ENCODE measurements at places on chromosomes 12 and 14.

DNA sequence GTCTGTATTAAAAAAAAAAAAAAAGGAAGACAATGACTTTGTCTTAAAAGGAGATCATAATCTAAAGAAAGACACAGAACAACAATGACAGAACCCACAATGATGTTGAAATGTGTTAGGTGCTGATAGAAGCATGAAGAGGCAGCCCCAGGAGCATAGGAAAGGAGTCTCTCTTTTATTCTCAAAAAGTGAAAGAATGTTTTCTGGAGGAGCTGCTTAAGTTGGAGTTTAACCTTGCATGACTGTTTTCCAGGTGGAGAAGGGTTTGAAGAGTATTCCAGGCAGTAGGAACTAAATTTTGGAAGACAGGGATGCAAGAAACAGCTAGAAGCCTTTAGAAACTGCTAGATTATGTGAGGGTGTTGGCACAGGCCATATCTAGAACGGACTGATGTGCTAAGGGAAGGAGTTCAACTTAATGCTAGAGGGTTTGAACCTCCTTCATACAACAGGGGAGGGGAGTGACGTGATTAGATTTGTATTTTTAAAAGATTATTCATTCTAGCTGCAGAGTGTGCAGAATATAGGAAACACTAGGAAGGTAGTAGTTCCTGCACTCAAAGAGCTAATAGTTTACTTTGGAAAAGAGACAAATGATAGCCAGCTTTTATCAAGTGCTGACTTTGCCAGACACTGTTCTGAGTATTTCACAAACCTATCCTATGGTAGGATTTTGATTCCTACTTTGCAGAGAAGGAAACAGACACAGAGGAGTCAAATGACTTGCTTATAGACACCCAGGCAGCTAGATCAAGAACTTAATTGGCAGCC, 4.6 kb upstream of the RPL6 start:
- H3K27ac ChIP-seq = no peak overlapping the region
- no peaks in the 10 kb centered on the region for H3K4me1 ChIP-seq

DNA sequence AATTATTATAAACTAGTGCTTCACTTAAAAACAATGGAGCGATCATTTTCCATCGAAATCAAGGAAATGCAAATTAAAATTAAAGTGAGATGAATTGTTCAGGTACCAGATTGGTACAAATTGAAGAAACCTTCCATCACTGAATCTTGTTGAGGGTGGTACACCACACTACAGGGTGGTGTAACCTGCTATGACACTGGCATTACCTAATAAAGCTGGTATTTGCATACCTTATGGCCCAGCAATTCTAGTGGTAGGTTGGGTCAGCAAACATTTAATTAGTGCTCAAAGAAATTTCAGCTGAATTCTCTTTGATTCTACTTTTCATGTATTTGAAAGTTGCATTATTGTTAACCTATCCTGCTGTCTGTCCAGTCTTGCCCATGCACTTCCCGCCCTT, 9.2 kb downstream of the TIGAR start:
- H3K36me3 ChIP-seq = no peaks in the 10 kb centered on the region
- no peaks in the 10 kb centered on the region for H3K4me1 ChIP-seq
- H3K4me3 ChIP-seq = no peak overlapping the region
- no peaks in the 10 kb centered on the region for H3K27me3 ChIP-seq
- no peak overlapping the region for H3K27ac ChIP-seq
- no peak for DNase-seq

- H3K36me3 ChIP-seq = no peaks in the 10 kb centered on the region
- no peak overlapping the region for H3K27ac ChIP-seq
- no peak for DNase-seq
- peaks cover 3% of the 10 kb centered on the region for H3K27me3 ChIP-seq
Observed at GRCh38 chr12:102954134-102954533, 3.3 kb upstream of the ASCL1 start.

GRCh38 chr12:54404061-54405004, 14.7 kb downstream of the ITGA5 start:
- no peaks in the 10 kb centered on the region for H3K4me1 ChIP-seq
- DNase-seq = no peak
- H3K27me3 ChIP-seq = no peaks in the 10 kb centered on the region
- no peak overlapping the region for H3K4me3 ChIP-seq
- no peaks in the 10 kb centered on the region for H3K36me3 ChIP-seq

- H3K36me3 ChIP-seq = no peaks in the 10 kb centered on the region
- no peak for DNase-seq
- H3K27me3 ChIP-seq = no peaks in the 10 kb centered on the region
- no peak overlapping the region for H3K4me3 ChIP-seq
- H3K27ac ChIP-seq = no peak overlapping the region
Observed at GRCh38 chr14:56102941-56103340, 15.3 kb upstream of the PELI2 start.

DNA sequence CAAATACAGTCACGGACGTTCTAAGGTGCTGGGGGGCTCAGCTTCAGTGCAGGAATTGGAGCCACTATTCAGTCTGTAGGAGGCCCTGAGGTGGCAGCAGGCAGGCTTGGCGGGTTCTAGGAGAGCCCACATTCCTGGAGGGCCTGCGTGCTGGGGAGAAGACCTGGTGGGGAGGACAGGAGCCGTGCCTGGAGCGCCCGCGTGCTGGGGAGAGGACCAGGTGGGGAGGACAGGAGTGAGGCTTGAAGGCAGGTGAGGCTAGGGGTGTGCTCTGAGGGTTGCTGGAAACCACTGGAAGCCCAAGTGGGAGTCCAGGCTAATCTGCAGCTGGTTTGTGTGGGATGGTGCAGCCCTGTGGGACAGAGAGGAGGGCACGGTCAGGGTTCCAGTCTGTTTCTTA, 23.1 kb downstream of the RHOF start:
- no peak overlapping the region for H3K27ac ChIP-seq
- H3K4me1 ChIP-seq = no peaks in the 10 kb centered on the region
- H3K4me3 ChIP-seq = no peak overlapping the region
- DNase-seq = no peak

DNA sequence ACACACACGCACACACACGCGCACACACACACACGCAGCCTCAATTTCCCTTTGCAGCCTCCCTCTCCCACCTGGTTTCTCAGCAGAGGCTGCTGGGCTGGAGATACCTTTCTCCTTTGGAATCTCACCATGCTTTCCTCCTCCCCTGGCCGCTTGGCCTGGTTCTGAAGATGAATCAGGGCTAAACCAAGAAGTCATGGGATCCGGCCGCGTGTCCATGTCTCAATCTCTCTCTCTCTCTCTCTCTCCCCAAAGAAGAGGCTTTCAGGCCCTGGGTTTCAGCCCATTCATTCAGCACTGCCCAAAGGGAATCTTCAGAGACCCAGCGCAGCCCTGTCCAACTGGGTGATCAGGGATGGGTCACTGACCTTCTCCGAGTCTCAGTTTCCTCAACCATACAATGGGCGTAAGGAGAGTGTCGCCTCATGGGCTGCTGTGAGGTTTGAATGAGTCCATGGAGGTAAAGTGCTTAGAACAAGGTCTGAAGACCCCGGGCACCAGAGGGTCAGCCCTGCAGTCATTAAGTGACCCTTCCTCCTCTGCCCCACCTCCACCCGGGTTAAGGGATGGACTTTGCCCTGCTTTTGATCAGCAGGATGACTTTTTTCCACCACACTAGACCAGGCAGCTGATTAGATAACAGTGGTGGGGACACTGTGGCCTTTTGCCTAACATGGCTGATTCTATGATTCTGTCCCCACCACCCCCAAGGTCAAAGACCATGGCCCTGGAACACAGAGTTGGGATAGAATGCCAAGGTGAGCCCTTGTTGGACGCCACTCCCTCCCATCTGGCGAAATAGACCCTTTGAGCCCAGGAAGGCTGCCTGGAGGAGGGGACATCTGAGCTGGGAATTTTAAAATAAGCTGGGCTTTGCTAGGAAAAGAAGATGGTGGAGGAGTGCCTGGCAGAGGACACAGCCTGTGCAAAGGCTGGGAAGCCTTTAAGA, 42.1 kb downstream of the SCARB1 start:
- H3K36me3 ChIP-seq = no peaks in the 10 kb centered on the region
- H3K27ac ChIP-seq = no peak overlapping the region
- no peaks in the 10 kb centered on the region for H3K4me1 ChIP-seq
- H3K4me3 ChIP-seq = no peak overlapping the region
- no peak for DNase-seq

- no peaks in the 10 kb centered on the region for H3K4me1 ChIP-seq
- H3K4me3 ChIP-seq = no peak overlapping the region
- H3K36me3 ChIP-seq = no peaks in the 10 kb centered on the region
- no peak for DNase-seq
- no peak overlapping the region for H3K27ac ChIP-seq
Observed at GRCh38 chr14:50510157-50510556, 22.2 kb downstream of the MAP4K5 start.

DNA sequence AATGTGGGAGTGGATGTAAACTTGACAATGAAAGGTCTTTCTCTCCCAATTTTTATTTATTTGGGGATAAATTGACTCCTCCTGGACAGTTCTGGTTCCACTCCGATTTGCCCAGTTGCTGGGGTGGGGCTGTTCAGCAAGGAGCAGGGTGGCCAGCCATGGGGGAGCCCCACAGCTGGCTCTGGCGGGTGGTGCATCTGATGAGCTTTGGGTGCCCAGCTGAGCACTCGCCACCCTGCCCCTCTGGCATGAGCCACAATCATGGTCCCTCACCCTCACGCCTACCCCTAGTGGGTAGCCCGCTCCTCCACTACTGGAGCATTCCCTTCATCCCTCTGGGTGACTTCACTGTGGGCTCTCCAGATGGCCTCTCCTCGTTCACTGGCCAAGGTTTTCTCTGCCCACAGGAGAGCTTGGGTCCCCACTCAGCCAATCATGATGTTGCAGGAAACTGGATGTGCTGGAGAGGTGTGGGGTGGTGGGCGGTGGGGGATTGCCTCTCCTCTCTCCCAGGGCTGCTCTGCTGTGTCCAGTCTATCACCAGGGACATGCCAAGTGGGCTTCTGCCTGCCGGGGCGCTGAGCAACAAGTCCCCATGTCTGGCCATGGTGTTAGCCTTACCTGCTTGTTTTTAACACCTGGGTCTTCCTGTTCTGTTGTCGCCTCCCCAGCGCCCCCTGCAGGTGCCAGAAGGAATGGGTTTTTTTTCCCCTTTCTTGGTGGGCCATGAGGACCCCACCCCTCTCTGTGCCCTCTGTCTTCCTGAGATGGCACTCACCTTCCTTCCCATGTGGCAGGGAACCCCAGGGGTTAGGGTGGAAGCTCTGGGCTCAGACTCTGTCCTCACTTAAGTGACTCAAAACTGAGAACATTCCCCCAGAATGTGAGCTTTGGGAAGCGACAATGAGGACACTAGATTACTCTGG, 3.4 kb downstream of the CYP46A1 start:
- no peaks in the 10 kb centered on the region for H3K27me3 ChIP-seq
- H3K36me3 ChIP-seq = no peaks in the 10 kb centered on the region
- H3K4me3 ChIP-seq = no peak overlapping the region
- H3K4me1 ChIP-seq = no peaks in the 10 kb centered on the region
- no peak overlapping the region for H3K27ac ChIP-seq

DNA sequence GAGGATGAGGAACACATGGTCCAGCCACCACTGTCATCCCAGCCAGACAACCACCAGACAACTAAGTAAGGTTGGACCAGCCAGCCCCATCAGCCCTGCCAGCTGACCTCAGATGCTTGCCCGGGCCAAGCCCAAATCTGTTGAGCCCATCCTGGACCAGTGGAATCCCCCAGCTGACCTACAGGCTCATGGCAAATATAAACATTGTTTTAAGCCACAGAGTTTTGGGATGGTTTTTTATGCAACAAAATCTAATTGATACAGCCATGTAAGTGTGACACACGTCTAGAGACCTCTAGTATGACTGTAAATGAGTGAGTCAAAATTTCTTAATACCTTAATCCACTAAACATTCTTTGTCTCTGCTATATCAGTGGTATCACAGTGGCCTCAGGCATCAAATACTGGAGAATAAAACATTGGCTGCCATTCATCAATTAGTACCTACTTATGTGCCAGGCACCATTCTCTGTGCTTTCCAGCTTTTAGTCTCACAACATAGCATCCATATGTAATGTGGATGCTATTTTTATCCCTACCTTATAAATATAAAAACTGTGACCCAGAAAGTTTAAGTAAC, 24.2 kb upstream of the NT5DC3 start:
- H3K27ac ChIP-seq = no peak overlapping the region
- H3K4me3 ChIP-seq = no peak overlapping the region
- DNase-seq = no peak
- H3K27me3 ChIP-seq = no peaks in the 10 kb centered on the region

GRCh38 chr12:73383584-73384222, 1111.5 kb downstream of the TRHDE start:
- H3K4me3 ChIP-seq = no peak overlapping the region
- H3K36me3 ChIP-seq = no peaks in the 10 kb centered on the region
- H3K4me1 ChIP-seq = no peaks in the 10 kb centered on the region

GRCh38 chr12:6020930-6021329, 75.9 kb upstream of the ANO2 start:
- H3K36me3 ChIP-seq = no peaks in the 10 kb centered on the region
- H3K27me3 ChIP-seq = no peaks in the 10 kb centered on the region
- no peak overlapping the region for H3K27ac ChIP-seq
- H3K4me1 ChIP-seq = no peaks in the 10 kb centered on the region

DNA sequence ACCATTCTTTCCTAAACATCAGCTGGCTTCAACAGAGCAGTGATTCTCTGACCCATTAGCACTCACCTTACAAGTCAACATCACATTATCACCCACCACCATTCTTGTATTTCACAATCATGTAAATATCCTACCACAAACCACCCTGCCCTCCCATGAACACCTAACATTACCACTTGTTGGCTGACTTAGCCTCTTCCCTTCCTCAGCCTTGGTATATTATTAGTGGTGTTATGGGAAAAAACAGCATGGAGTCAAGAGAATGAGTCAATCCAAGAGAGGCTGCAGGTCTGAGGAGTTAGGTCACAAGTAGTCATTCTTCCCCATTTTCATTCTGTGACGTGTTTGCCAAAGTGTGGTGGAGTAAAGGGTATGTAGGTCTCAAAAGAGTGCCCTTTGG, 22.3 kb upstream of the MGP start:
- DNase-seq = no peak
- H3K27me3 ChIP-seq = no peaks in the 10 kb centered on the region
- H3K27ac ChIP-seq = peak overlapping the region; percentile 90
- H3K4me1 ChIP-seq = peaks cover 5% of the 10 kb centered on the region

- H3K27ac ChIP-seq = no peak overlapping the region
- no peaks in the 10 kb centered on the region for H3K36me3 ChIP-seq
- no peak for DNase-seq
Observed at GRCh38 chr12:41681898-41682297, 462.8 kb downstream of the GXYLT1 start.

GRCh38 chr12:47819138-47819895, 386 bp downstream of the HDAC7 start:
- H3K36me3 ChIP-seq = no peaks in the 10 kb centered on the region
- peak overlapping the region; percentile 100 for H3K27ac ChIP-seq
- DNase-seq = peak; percentile 53
- H3K4me3 ChIP-seq = peak overlapping the region; percentile 99

GRCh38 chr14:29743531-29743930, 184.1 kb downstream of the PRKD1 start:
- no peaks in the 10 kb centered on the region for H3K36me3 ChIP-seq
- no peaks in the 10 kb centered on the region for H3K27me3 ChIP-seq
- no peaks in the 10 kb centered on the region for H3K4me1 ChIP-seq
- no peak overlapping the region for H3K27ac ChIP-seq

- H3K36me3 ChIP-seq = no peaks in the 10 kb centered on the region
- peak overlapping the region; percentile 97 for H3K27ac ChIP-seq
- peak; percentile 26 for DNase-seq
- no peaks in the 10 kb centered on the region for H3K27me3 ChIP-seq
Observed at GRCh38 chr12:89707703-89708564, 704 bp downstream of the ATP2B1 start.

GRCh38 chr12:26690601-26691000, 142.4 kb downstream of the ITPR2 start:
- no peaks in the 10 kb centered on the region for H3K36me3 ChIP-seq
- no peak for DNase-seq
- no peaks in the 10 kb centered on the region for H3K4me1 ChIP-seq
- no peak overlapping the region for H3K4me3 ChIP-seq
- no peak overlapping the region for H3K27ac ChIP-seq

All from breast epithelium (tissue), 4 donors.